Stimulated activated CD4-positive, alpha-beta T cell treated with anti-CD3 and anti-CD28 coated beads, Interleukin-12 subunit alpha, Interleukin-12 subunit beta, amount 100 ng/mL, for 24 hours (primary cell): ENCODE measurements at places on chromosomes 6 and 20.
A peak's percentile ranks its signal among the peaks of the same experiment; 100 is the strongest.

- DNase-seq: no peak
Observed at GRCh38 chr6:56406276-56407269, 159.2 kb upstream of the COL21A1 start.

DNA sequence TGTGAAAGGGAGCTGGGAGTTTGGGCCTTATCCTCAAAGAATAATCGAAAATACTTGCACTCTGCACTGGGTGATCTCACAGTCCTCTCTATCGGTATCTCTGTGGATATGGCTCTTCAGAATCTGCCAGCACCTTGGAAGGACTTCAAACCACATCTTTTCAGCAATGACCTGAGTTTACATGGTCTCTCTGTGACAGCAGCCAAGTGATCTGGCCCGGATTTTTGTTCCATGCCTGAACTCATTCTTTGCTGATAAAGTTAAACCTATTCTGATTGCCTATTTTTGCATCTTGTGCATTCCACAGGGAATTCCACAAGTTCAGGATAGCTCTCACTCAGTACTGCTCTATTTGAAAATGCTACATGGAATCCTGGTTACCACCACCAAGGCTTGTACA lies 98.9 kb downstream of the HDGFL1 start:
- DNase-seq: no peak

- DNase-seq: no peak
Observed at GRCh38 chr6:77322604-77323003, 140.7 kb downstream of the HTR1B start.

GRCh38 chr6:46135176-46135575 lies 5.4 kb downstream of the ENPP4 start:
- DNase-seq: no peak

DNA sequence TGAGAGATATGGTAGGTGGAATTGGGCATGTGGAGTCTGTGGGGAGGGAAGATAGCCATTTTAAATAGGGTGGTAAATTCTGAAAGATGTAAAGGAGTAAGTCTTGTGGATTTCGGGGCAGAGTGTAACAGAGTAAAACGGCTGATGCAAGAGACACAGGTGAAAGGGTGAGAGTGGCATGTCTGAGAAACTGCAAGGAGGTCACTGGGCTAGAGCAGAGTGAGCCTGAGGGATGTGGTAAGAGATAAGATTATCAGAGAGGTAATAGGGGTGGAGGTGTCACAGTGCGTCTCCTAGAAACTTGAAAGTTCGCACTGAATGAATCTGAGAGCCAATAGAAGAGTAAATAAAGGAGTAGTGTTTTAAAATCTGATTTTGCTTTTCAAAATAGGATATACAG lies 308.1 kb downstream of the EPM2A start:
- DNase-seq: no peak

DNA sequence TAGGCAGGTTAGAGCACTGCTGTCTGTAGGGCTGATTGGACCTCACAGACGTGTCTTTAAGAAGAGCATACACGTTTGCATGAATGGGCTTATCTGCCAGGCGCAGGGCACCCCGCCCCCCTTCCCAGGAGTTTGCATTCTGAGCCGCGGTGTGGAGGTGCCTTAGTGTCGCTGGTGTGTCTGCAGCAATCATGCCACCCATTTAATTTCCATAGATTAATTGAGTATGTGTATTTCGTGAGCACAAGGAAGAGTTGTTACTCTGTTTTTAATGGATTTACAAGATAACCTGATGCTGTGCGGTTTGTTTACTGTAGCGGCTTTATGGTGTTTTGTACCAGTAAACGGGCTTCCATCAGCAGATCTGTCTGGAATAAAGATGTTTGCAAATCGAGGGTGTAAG lies 107.7 kb downstream of the ZDHHC14 start:
- no peak for DNase-seq

DNA sequence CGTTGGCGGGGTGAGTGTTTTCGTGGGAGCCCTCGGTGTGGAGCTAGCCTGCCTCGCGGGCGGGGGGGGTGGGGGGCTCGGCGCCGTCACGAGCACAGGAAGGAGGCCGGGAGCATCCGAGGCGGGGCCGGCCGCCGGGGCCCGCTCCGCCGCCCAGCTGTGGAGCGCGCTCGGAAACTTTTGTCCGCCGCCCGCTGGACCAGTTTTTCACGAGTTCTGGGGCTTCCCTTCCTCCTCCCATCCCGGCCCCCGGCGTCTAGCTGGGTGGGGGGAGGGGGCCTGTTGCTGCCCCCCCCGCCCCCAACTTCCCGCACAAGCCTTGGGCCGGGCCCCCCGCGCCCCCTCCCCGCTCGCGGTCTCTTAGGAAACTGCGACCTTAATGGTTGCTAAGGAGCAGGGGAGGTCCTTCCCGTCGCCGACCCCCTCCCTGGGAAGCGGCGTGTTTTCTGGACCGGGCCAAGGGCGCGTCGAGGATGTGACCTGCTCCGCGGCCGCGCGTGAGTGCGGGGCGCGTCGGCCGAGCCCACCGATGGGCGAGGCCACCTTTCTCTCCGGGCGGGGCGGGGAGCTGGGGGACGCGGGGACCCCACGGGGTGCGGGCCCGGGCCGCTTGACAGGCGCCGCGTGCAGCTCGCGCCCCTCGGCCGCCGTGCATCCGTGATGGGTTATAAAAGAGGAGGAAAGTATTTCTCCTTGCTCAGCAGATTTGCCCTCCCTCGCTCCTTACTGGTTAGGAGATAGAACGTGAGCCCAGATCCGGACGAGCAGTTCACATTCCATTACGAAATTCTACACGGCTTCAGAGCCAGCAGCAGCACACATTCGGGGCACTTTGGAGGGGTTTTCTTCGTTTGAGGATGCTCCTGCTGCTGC lies 1.4 kb downstream of the RREB1 start:
- DNase-seq: peak; percentile 14

DNA sequence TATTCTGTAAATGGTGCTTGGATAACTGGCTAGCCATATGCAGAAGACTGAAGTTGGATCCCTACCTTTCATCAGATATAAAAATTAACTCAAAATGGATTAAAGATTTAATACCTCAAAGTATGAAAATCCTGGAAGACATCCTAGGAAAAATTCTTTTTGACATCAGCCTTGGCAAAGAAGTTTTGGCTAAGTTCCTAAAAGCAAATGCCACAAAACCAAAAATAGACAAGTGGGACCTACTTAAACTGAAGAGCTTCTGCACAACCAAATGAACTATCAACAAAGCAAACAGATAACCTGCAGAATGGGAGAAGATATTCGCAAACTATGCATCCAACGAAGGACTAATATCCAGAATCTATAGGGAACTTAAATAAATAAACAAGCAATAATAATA lies 60.3 kb upstream of the RIPPLY2 start:
- no peak for DNase-seq

DNA sequence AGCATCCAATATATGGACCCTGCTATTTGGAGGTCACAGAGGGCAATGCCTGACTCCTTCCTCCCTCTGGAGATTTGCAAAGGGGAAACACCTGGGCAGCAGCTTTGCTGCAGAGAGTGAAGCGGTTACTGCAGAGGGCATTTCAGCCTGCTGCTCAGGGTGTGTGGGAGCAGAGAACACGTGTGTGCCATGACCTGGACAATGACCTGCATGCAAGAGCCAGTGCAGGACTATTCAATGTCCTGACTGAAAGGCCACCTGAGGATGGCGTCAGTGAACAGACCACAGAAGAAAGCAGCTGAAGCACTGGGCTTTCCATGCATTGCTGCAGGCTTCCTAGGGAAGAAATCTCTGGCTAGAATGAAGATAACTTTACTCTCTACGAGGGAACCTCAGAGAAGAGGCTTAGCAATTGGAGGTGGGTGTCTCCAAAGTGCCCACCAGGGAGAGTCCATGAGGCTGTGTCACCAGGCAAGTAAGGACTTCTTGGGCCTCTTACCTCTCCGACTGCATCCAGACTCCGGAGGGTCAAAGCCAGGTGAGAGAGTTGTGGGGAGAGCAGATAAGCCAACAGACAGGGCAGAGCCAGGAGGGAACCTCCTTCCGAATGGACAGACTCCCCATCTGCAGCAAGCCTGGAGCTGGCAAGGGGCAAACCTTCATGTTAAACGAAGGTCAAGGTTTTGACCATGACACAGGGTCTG lies 52.9 kb upstream of the PMEPA1 start:
- no peak for DNase-seq

DNA sequence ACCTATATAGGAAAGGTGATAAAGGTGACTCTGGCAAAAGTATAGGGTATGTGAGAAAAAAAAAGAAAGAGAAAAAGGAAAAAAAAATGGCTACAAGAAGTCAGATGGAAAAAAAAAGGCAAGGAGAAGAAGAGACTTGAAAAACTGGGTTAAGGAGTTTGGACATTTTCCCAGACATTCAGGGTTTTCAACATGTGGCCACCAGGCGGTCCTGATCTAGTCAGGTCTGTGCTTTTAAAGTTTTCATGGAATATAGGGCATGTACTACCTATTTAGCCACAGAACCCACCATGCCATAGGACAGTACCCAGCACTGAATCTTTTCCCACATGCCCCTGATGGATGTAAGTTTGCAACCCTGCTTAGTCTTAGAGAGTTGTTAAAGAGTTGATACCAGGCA lies 433.7 kb downstream of the MAFB start:
- DNase-seq: no peak

DNA sequence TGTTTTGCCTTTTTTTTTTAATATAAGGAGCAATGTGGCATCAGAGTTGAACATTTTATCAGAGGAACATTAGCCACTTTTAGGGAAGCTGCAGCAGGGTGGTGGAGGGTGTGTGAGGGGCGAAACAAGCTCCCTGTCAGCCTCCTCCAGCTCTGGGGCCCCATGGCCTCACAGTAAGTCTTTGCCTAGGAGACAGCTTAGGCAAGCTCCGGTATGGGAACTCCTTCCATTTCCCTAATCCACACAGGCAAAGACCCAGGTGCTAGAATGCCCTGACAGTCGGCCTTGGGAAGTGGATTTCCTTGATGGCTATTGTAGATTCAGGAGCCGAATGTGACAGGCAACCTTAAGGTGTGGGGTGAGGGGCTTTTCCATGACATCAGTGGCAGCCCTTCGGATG lies 862 bp downstream of the PRND start:
- DNase-seq: no peak

DNA sequence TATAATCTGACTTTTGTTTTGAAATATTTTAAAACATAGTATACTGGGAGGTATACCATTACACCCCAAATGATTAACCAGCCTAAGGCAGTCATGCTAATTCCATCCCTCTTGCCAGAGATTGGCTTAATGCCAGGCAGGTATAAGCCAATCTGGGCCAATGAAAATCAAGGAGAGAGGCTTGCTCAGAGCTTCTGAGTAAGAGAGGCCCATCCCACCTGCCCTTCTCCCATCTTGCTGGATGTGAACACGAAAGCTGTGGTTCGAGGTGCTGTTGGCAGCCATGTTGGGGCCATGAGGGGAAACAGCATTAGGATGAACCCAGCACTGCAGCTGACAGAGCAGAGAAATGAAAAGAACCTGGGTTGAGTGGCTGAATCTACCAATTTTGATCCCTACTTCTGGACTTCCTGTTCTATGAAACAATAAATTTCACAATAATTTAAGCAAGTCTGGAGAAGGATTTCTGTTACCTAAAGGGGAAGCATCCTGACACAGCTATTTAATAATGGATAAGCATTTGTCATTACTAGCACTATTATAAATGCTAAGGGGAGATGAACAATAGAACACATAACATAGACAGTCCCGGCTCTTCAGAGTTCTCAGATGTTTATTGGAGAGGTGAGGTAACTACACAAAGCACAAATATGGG lies 152.3 kb downstream of the CDC5L start:
- no peak for DNase-seq

GRCh38 chr6:4139272-4139671 lies 3.9 kb upstream of the ECI2 start:
- no peak for DNase-seq

GRCh38 chr6:145626857-145627256 lies 108.5 kb downstream of the EPM2A start:
- DNase-seq: no peak

DNA sequence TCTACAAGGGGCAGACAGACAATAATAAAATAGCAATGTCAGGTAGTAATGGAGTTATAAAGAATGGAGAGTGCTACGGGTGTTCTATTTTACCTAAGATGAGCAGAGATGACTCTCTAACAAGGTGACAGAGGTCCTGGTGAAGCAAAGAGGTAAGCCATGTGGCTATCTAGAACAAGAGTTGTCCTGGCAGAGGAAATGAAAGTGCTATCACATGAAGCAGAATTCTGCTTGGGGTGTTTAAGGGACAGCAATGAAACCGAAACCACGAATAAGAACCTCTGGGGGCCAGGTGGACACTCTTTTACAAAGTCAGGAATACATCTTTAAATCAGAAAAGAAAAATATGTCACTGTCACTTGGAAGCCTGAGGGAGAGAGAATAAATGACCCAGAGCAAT lies 37.9 kb upstream of the IRAK1BP1 start:
- no peak for DNase-seq

- DNase-seq: no peak
Observed at GRCh38 chr6:42222448-42222847, 4.8 kb upstream of the MRPS10 start.

DNA sequence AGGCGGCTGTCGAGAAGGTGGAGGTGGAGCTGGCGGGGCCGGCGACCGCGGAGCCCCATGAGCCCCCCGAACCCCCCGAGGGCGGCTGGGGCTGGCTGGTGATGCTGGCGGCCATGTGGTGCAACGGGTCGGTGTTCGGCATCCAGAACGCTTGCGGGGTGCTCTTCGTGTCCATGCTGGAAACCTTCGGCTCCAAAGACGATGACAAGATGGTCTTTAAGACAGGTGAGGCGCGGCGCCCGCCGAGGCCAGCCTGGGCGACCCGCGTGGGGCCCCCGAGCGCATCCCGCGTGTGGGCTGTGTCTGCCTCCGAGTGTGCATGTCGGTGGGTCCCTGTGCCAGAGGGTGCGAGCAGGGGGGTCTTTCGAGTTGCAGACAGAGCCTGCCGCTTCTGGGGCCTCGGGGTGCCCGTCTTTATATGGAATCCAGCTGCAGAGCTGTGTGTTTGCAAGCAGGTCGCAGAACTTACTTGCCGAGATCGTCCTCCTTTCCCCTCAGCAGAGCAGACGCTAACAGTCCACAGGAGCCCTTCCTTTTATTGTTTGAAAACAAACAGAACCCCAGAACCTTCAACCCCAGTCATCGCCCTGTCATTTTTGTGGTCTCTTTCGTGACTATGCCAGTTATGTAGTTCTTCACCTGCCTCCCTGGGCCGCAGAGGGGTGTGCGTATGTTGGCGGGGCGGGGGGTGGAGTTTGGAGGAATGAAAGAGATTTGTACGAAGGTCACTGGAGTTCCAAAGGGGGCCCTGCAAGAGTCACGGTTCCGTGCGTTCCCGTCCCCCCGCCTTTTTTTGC lies 766 bp downstream of the SLC16A10 start:
- DNase-seq: peak; percentile 29

DNA sequence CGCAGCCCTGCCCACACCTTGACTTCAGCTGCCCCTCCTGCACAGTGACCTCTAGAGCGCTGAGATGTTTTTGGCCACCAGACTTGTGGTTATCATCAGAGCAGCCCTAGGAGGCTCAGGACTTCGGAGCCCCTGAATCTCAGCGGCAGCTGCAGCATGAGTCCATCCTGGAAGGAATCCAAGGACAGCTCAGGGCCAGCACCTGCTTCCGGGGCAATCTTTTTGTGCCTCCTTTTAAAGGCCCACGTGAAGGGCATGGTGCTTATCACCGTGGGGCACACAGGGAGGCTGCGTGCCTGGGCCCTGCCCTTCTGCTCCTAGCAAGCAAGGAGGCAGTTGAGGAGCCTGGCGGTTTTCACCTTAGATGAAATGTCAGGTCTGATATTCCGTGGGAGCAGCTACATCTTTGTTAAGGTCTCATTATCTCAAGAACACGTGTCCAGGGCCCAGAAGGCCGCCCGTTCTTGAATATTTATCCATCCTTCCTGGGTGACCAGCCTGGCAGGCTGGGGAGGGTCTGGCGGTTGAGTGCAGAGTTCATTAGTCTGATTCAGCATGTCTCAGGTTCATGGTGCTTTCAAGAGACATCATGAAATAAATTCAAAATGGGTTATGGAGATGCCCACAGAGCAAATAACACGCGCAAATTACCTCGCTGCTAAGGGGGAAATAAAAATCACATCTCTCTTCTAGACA lies 392.4 kb downstream of the TAF4 start:
- no peak for DNase-seq
